ENCODE measurements at places on chromosomes 12 and 14.

- no peak for DNase-seq
These were observed 75.0 kb downstream of the DIP2B start for GRCh38 chr12:50579757-50580267.

DNA sequence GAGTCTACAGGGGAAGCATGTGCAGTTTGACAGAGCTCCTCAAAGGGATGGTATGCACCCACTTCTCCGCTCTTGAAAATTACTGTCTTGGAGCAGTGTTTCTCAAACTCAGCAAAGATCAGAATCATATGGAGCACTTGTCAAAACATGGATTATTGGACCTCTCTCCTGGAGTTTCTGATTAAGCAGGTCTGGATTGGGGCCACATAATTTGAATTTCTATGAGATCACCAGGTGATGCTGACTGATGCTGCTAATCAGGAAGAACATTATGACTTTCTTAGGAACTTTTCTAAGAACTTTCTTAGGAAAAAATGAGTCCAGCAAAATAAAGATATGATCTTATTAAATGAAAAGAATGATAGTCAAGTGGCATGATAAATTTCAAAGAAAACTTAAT lies 144.3 kb downstream of the CPNE8 start:
- no peak for DNase-seq

DNA sequence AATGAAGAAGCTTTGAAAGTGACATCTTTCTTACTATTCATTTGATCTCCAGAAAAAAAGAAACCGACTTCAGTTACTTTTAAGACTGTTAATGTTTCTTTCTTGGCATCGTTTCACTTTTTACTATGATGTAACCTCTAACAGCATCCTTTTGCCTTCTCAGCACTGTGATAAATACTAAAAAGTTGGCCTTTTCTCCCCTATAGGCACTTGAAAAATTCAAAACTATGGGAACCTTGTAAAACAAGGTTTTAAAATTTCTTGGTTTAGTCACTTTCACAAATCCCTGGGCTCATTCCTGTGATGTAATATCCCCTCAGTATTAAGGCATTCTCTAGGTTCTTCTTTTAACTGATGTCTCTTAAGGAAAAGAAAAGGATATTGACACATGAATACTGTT lies 281.8 kb downstream of the EGLN3 start:
- DNase-seq: no peak

GRCh38 chr14:63398952-63399351 lies 80.2 kb upstream of the GPHB5 start:
- no peak for DNase-seq

DNA sequence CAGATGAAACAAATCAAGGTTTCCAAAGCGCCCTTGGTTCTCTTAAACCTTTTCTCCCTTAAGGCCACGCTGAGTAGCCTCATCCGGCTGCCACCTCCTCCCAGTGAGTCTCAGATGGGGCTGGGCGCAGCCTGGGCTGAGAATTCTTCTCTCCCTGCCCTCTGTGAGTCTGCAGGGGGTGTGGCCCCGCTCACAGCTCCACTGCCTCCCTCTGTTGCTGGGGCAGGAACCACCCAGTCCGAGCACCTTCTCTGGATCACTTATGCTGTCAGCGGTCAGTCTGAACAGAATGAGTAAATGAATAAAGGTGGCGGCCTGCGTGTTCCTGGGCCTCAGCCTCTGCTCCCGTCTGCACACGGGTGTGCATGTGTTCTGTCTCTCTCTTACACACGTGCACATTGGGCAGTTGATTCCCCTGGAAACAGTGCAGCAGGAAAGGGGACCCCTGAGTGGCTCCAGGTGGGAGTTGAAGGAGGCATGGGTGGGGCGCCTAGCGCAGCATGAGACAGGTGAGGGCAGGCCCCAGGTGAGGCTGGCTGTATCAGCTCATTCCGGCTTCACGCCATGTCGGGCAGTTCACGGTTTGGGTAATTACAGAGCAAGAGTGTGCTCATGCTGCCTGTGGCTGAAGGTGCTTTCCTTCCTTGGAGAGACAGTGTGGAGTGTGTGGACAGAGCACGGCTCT lies 4.3 kb downstream of the PAPLN start:
- no peak for DNase-seq

DNA sequence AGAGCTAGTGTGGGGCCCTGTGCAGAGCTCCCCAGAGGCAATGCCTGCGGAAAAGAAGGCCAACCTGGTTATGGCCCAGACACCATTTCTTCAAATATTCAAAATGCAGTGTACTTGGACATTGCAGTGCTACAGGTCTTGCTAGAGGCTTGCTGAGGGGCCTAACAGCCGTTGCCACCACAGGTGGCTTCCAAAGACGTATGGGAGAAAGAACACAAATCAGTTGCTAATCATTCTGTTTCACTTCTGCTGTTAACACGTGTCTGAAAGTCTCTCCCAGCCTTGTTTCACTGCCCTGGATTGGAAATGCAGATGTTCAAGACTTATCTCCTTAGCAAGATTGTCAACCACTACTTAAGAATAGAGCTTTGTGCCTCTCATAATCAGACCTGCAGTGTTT lies 925.9 kb downstream of the GALC start:
- no peak for DNase-seq

- no peak for DNase-seq
These were observed 668 bp downstream of the TMEM260 start for GRCh38 chr14:56580221-56580711.

DNA sequence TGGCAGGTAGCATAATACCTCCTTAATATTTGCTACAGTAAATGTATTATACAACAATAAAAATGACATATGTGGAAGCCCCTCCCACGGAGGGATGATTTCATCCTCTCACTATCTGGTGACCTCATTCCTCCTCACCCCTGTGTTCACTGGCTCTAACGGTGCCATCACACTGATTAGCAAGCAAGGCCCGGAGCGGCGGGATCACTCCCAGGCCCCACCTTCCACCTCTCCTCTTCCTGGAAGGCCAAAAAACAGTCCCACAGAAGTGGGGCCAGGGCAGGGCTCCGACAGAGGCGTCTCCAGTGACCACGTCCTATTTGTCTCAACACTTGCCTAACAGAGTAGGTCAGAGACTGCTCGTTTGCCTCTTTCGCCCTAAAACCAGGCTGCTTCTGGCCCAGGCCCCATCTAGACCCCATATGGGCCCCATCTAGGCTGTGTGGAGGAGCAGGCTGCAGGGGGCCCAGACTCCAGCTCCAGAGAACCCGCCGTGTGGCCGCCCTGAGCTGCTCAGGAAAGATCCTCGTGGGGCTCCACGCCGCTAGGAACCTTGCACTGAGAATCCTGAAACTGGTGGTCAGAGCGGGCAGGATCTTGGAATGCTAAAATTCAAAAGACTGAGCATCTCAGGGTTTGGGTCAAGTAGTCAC lies 3.7 kb downstream of the SELPLG start:
- peak; percentile 79 for DNase-seq

Data from CD4-positive, alpha-beta T cell treated with Interleukin-12 subunit alpha and Interleukin-12 subunit beta, for 1 hour (primary cell).